ENCODE measurements at places on chromosomes 11 and 22.

DNA sequence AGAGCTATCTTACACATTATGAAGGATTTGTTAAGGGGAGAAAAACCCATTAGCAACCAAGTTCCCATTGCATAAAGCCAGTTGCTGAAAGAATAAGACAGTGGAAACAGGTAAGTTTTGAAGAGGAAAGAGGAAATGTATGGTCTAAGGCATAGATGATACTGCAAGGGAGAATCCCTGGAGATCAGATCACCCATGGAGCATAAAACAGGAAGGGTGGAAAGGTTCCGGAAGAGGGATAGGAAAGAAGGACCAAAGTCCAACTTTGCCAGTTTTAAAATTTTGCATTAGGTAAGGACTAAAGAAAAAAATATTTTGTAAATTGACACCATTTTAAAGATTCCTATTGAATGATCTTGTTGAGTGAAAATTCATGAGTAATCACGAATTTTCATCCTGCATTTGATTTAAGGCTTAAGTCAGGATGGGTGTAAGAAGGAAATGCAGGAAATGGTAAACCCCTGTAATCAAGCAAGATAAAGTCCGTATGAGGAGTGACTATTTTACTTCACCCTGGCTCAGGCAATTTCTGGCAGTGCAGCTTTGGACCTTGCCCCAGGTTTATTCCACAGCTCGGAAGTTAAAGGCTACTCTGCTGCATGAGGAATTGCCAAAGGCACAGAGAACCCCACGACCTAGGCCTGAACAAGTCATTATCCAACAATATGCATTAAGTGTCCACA is 70.9 kb downstream of the CCDC34 start:
- no peak for DNase-seq

- no peak for DNase-seq
Observed at GRCh38 chr11:12284316-12285050, 92.9 kb upstream of the PARVA start.

DNA sequence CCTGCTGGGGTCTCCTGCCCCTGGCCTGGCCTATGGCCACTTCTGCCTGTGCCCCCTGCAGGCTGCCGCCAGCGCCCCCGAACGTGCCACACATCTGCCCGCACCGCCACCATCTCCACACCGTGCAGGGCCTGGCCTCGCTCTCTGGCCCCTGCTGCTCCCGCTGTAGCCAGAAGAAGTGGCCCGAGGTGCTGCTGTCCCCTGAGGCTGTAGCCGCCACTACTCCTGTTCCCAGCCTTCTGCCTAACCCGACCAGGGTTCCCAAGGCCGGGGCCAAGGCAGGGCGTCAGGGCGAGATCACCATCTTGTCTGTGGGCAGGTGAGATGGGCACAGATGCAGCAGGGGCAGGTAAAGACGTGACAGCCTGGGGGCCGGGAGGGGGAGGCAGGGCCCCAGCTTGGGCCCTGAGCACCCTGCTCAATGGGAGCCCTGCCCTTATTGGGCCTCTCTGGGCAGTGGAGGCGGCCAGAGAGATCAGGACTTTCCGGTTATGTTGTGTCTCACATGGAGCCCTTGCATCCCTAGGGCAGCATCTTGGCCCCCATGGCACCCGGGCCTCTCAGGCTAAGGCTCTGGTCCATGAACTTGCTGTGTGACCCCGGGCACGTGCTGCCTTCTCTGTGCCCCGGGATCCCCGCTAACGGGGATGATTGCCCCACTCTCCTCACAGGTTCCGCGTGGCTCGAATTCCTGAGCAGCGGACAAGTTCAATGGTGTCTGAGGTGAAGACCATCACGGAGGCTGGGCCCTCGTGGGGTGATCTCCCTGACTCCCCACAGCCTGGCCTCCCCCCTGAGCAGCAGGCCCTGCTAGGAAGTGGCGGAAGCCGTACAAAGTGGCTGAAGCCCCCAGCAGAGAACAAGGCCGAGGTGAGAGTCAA is 18.5 kb downstream of the RELT start:
- no peak for DNase-seq

GRCh38 chr11:120172054-120172911 is 34.4 kb upstream of the TRIM29 start:
- DNase-seq = no peak

DNA sequence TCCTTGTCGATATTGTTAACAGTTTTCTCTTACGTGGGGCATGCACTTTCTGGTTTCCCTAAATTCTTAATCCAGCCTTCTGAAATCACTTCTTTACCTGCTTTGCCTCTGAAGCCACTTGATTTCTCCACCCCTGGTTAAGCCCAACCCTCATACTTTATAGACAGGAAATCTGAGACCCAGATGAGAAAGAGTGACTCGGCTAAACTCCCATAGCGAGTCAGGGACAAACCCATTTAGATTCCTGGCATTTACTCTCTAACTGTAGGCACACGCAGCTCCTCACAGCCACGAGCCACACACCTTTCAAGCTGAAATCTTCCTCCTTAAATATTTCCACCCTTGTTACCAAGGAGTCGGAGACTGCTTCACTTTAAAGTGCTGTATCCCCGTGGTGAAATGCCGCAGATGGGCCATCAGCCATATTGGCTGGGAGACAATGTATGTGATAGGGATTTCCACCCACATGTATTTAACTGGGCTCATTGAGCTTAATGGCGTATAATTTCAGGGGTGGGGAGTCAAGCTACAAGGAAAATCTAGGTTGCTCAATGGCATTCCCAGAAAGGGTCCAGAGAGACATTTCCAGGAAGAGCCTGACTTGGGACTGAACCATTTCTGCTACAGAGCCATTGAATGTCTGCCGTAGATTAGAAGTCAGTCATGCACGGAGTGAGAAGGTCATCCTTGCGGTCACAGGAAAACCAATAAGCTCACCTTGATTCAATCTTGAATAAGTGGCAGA is 49.9 kb upstream of the GRK3 start:
- DNase-seq = no peak

DNA sequence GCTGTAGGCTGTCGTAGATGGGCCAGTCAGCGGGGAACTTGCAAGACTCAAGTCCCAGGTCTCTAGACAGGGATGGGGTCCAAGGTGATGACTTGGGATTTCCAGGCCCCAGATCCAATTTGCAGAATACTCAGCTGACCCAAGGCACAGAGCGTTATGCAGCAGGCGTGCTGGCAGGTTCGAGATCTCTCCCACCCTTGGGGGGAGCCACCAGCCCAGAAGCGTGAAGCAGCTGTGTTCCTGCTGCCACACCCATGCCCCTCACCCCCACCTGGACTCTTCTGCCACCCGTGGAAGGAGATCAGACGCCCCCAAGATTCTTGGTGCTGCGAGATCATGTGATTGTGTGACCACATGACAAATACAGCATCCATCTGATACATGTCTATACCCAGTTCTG is 142.6 kb downstream of the BRD1 start:
- DNase-seq = no peak

DNA sequence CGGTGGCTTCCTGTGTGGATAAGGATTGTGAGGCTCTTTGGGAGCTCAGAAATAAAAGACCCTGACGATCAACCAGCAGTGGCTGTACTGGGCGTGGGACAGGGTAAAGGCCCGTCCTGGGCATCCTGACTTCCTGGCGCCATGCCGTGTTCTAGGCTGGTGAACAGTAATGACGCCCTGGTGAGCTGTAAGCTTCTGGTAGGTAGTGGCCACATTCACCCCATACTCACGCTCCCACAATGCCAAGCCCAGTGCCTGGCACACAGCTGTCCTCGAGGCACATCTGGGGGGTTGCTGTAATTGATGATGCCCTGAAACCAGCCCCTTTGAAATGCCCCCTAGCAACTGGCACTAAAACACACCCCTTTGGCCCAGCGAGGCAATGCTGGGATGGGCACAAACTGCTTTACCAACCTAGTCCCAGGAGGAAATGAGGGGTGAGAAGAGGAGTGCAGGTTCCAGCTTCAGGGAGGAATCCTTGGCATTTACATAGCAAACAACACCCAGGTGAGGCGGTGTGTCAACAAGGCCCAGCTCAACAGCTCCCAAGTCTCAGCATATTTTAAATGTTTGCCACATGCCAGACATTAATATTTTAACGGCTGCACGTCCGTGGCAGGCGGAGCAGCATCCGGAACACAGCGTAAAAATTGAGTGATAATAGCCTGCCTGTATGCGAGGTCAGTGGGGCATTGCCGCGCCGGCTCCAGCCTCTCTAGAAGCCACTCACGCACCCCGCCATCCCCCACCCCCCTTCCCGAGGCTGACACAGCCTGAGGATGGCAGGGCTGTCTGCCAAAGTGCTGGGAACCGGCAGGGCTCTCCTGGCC is 79.3 kb downstream of the DSCAML1 start:
- DNase-seq = no peak

- DNase-seq = no peak
Observed at GRCh38 chr11:34836958-34837856, 79.0 kb downstream of the APIP start.

DNA sequence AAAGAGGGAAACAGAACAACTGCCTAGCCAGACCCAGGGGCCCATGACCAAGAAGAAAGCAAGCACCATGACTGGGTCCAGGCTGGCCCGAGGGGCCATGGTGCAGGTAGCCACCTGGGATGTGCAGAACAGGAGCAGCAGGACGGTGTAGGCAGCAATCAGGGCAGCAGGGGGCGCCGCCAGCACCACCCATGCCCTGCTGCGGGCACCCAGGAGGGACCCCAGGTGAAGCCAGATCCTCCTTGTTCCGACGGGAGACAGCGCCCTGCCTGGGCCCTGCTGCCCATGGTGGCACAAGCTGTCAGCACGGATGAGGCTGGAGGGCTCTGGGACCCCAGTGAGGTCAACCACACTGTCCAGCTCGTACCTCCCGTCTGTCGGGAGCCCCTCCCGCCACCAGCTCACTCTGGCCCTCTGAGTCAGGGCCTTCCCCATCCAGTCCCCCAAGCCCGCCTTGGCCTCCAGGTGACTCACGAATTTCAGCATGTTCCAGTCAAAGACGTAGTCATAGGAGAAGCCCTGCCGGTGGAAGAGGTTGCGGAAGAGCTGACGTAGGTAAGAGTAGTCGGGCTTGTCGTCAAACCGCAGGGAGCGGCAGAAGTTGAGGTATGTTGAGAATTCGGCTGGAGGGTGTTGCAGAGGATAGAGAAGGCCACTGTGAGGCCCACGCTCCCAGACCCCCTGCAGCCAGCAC is 18.8 kb downstream of the CSNK1E start:
- DNase-seq = no peak

DNA sequence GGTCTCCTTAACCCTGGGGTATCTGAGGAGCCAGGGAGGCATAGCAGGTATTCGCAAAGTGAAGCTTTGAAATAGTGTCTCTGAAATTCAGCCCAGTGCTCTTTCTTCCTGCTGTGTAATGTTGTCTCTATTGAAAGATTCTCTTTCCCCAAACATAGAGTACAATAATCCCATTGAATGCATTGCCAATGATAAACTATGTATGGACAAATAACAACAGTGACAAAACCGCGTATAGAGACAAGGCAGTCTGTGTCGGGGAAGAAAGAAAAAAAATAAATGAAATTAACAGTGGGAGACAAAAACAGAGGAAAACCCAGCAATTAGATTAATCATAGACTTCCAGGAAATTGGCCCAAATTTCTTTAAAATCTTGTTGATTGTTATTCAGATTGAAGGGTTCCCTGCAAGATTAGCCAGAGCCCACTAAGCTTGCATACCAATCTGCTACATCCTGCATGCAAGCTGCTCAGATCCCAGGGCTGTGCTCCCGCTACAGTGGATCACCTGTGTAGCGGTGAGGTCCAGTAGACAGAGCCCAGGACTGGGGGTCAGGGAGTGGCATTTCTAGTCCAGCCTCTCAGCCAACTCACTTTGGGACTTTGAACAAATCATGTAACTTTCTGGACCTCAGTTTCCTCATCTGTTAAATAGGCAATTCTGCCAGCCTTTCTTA is 492.8 kb downstream of the INSC start:
- DNase-seq = no peak

- no peak for DNase-seq
Observed at GRCh38 chr11:35237860-35238715, 99.1 kb downstream of the CD44 start.

DNA sequence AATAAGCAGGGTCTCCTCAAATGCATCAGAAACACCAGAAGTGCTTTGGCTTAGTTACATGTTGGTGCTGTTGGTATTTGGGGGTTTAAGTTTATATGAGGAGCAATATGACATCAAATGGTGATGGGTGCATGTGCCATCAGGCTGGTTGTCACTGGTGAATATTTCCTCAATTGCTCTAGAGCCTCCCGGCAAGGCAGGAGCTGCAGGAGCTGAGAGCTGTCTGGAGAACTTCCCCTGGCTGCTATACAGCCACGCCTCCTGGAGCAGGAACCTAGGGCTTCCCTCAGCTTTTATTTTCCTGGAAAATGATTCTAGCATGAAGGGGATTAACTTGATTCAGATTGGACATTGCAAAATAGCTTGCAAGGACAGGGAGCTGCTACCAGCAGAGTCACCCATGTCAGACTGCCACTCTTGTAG is 15.8 kb downstream of the IGLL5 start:
- DNase-seq = no peak

DNA sequence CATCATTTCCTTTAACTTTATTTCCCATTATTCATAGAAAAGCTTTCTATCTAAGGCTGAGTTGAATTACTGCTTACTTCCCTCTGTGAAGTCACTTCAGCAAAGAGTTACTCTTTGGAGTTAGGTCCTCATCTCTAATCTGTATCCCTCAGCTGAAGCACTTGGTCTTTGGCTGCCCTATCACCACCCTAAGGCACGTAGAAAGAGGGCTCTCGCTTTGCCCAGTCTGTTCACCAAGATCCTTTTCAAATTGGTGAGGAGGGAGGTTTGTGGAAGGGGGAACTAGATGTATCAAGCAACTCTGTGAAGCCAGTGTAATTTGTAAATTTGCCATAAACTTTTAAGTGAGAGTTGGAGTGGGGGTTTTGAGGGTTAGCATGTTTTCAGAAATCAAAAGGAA is 43.4 kb downstream of the PAX6 start:
- no peak for DNase-seq

GRCh38 chr11:16985297-16985696 is 28.9 kb downstream of the PLEKHA7 start:
- no peak for DNase-seq

DNA sequence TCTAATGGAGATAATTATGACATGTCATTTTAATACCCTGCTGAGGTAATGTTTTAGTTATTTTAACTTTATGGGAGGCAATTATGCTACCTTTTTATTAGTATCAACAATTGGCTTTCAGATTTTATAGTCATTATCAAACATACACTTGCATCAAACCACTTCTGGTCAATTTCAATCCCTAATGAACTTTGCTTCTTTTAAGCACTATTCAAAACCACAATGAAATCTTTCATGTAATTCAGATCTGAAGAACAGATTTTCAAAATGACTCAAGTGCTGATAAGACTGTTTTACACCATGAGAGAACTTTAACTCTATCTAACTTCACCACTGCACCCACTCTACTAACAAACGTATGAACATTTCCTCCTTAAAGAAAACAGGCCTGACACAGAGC is 25.9 kb upstream of the CCDC34 start:
- DNase-seq = no peak

- DNase-seq = no peak
Observed at GRCh38 chr11:123054301-123055065, 7.5 kb downstream of the HSPA8 start.

DNA sequence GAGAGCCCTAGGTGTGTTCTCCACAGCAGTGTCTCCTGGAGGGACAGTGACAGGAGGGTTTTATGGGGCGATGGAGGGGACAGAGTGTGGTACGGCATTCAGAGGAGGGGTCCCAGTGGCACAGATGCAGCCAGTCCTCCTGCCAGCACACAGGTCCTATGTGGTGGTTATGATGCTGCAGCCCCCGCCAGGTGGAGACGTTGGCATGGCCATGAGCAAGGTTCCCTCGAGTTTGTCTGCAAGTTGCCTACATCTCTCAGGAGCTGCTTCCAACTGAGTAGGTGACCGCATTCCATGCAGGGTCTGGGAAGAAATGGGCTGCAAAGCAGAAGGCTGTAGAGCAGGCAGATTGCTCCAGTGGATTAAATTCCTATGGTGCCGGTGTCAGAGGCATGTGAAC is 646.0 kb downstream of the TBC1D22A start:
- no peak for DNase-seq

- no peak for DNase-seq
Observed at GRCh38 chr11:24509114-24509513, 12.3 kb downstream of the LUZP2 start.

Measured in stimulated activated CD8-positive, alpha-beta memory T cell treated with anti-CD3 and anti-CD28 coated beads, Interleukin-15, amount 100 ng/mL, for 1 hour (primary cell).